NCI-H1417 (cell line): ENCODE measurements at places on chromosomes 11 and 22.

GRCh38 chr11:84905411-84905810 is 721.7 kb downstream of the DLG2 start:
- peak; percentile 10 for DNase-seq

GRCh38 chr22:44919691-44920090 is 90.1 kb downstream of the PHF21B start:
- DNase-seq = no peak

DNA sequence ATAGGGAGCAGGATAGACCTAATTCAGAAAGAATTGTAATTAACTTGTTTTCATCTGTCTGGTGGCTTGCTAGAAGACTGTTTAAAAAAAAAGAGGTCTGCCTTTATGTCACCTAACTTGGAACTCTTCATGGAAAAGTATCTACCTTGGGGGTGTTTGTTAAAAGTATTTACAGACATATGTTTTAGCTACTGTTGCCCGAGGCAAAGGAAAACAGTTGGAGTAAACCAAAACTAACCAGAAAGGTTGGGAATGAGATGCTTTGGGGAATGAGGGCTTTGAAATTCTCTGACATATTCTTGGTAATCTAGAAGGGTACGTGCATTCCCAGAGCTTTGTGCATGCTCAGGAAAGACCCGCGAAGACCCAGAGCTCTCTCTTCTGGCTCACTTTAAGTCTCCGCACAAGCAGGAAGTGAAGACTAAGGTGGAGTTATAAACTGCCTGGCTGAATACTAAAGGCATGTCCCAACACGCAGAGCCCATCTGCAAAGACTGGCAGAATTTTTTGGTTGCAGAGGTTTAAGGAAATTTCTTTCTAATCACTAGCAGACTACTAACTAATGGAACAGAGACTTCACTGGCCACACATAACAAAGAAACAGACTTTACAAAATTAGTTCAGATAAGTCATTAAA is 33.2 kb downstream of the HIKESHI start:
- no peak for DNase-seq

- DNase-seq = no peak
These were observed 1.4 kb downstream of the AIFM3 start for GRCh38 chr22:20968281-20968977.

DNA sequence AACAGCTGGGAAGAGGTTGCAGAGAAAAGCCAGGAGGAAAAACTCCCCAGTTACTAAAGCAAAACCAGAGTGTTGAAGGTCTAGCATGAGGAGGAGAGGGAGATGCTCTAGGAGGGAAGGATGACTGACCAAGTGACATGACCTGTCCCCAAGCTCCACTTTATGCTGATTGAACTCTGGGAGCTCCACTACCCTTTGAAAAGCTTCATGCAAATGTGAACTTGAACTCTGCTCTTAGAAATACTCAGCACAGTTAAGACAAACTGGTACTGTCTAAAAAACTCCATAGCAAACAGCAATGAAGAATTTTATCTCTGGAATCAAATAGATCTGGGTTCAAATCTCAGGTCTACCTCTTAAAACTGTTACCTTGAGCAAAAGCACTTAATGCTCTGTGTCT is 14.5 kb upstream of the POU2AF1 start:
- DNase-seq = no peak

- DNase-seq = no peak
These were observed 44.8 kb downstream of the ENDOD1 start for GRCh38 chr11:95134491-95134890.
